Fibroblast of the aortic adventitia (primary cell): ENCODE measurements at places on chromosomes 11 and 22.

GRCh38 chr11:128939591-128939990, 3.1 kb downstream of the TP53AIP1 start:
- no peak for DNase-seq

GRCh38 chr11:86416494-86416893, 41.8 kb downstream of the CCDC81 start:
- no peak for DNase-seq

DNA sequence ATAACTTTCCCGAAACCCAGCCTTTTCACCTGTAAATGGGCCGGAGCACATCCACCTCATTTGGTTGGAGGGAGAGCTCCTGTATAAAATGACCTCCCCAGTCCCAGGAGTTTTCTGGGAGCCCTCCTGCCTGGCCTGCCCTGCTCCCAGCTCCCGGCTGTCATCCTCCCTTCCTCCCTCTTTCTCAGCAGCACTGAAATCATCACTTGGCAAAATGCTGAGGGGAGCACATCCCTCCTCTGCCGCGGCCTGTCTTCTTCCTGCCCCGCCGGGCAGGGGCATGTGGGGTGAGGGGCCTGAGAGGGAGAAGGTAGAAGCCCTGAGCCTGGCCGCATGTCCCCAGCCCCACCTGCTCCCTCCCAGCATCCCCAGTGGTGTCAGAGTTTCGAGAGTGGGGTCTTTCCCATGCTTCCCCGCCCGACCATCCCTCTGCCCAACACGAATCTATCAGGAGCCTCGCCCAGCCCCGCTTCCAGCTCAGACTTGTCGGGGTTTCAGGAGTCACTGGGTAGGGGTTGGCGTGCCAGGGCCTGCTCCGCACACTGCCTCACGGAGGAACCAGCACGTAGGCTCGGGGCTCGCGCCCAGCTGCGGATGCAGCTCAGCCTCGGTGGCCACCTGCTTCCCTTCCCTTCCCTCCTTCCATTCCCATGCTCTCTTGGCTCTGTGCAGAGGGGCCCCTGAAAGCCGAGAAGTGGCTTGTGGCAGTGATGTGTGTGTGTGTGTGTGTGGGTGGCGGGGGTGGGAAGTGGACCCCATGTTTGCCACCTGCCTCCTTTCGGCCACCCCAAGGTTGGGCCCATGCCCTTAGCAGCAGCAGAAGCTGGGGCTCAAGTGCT, 37.1 kb downstream of the NECTIN1 start:
- no peak for DNase-seq

GRCh38 chr22:30863081-30863833, 105.3 kb downstream of the MORC2 start:
- no peak for DNase-seq

DNA sequence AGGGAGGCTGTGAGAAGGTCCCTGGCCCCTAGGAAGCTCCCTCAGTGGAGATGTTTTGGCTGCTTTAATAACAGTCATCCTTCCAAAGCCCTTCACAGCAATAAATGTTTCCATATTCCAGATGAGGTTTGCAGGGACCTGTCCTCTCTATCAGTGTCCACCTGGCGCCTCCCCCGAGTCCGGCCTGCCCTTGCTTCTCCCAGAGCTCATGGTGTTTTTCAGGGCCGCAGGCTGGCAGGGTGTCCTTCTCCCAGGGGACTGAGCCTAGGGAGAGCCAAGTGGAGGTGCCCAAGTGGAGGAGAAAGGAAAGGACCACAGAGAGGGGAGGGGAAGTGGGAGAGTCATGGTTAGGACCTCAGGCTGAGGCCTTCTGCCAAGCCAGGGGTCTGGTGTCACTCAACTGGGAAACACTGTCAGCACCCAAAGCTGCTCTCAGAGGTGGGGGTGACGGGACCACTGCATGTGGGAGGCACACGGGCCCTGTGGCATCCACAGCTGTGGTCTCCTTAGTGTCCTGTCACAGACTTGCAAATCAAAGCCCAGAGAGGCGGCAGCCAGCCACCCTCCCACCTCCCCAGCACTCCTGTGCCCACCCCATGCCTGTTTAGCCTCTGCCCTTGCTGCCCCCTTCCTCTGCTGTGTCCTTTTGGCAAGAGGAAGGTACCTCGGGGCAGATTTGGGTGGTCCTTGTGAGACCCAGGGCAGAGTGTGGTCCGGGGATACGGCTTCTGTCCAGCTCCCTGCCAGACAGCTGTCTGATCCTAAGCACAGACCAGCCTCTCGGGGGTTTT, 6.4 kb downstream of the DERL3 start:
- no peak for DNase-seq

- DNase-seq: no peak
Observed at GRCh38 chr22:33116841-33117547, 58.8 kb upstream of the SYN3 start.

DNA sequence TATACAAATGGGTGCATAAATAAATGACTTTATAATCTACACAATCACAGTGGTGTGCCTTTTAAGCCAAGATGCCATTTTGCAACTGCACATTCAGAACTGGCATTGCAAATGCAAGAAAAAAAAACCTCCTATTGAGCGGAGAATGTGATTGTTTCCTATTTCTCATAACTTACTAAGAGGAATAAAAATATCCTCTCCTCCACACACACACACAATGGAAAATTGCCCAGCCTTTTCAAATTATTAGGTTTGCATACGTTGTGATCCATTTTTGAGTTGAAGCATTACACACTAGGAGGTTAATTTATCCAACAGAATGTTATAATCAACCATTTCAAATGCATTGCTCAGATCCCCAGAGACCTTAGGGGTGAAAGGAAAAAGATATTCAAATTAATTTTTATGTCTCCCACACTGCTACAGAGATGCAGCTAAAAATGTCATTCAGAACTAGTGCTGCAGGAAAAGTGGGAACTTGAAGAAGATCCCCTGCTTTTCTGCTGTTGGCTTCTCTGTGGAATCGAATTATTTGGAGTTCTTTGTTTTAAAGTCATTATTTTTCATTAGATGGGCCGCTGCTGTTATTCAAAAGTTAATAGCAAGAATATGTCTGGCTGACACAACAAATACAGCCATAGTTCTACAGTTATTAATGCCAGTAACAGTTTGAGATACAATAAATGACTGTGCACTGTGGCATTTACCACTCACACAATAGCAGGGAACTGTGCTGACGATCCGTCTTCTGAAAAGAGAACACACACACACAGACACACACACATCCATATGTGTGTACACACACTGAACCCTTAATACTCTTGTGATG, 299.9 kb upstream of the ANO5 start:
- DNase-seq: no peak

DNA sequence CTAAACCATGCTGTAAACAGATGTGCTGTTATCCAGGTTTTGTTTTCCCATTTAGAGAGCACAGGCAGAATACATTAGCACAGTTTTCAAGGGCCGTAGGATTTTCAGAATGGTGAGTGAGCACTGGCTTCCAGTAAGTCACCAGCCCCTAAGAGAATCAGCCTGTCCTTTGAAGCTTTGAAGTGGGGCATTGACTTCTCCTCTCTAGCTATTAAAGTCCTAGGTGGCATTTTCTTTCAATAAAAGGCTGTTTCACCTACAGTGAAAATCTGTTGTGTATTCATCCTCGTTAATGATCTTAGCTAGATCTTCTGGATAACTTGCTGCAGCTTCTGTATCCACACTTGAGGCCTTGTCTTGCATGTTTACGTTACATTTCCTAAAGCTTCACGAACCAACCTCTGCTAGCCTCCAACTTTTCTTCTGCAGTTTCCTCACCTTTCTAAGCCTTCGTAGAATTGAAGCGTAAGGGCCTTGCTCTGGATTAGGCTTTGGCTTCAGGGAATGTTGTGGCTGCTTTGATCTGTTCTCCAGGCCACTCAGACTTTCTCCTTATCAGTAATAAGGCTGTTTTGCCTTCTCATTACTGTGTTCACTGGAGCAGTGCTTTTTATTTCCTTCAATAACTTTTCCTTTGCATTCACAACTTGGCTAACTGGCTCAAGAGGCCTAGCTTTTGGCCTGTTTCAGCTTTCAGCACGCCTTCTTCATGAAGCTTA, 15.5 kb downstream of the CECR2 start:
- DNase-seq: no peak

- DNase-seq: no peak
Observed at GRCh38 chr11:92053216-92053615, 171.4 kb upstream of the FAT3 start.
